ENCODE measurements at places on chromosomes 12 and 14. TPM values are rescaled to one million over a fixed set of nuclear protein-coding genes. Genes with fewer than 3 reads are reported as not detected.

SIX4 gene
- 4.8 TPM for total RNA-seq

MBD6 gene
- total RNA-seq: 4.3 TPM

SLC25A47 gene
- not detected for total RNA-seq

MMP19 gene
- total RNA-seq: not detected

SERPINA3 gene
- not detected for total RNA-seq

THTPA gene
- 14.7 TPM for total RNA-seq

NUDT14 gene
- total RNA-seq: 16.6 TPM

PRKD1 gene
- 5.1 TPM for total RNA-seq

DNA sequence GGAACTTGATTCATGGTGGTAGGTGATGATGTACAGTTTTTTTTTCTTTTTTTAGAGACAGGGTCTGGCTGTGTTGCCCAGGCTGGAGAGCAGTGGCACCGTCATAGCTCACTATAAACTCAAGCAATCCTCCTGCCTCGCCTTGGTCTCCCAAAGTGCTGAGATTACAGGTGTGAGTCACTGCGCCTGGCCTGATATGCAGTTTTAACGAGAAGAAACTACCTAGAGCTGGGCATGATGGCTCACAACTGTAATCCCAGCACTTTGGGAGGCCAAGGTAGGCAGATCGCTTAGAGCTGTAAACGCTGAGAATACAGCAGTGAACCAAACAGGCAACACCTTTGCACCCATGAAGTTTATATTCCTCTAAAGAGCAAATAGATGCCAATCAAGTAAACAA is 13.0 kb upstream of the VPS37B start:
- DNase-seq: no peak

GRCh38 chr12:26845984-26846383 is 13.0 kb upstream of the ITPR2 start:
- DNase-seq: no peak

- DNase-seq: no peak
These were observed 160.6 kb downstream of the ZFP36L1 start for GRCh38 chr14:68632054-68632895.

- no peak for DNase-seq
These were observed 437.4 kb downstream of the RMST start for GRCh38 chr12:97899956-97900355.

- DNase-seq: no peak
These were observed 14.6 kb upstream of the NYNRIN start for GRCh38 chr14:24384169-24384568.

- no peak for DNase-seq
These were observed 85.5 kb downstream of the ADGRD1 start for GRCh38 chr12:131038961-131039950.

DNA sequence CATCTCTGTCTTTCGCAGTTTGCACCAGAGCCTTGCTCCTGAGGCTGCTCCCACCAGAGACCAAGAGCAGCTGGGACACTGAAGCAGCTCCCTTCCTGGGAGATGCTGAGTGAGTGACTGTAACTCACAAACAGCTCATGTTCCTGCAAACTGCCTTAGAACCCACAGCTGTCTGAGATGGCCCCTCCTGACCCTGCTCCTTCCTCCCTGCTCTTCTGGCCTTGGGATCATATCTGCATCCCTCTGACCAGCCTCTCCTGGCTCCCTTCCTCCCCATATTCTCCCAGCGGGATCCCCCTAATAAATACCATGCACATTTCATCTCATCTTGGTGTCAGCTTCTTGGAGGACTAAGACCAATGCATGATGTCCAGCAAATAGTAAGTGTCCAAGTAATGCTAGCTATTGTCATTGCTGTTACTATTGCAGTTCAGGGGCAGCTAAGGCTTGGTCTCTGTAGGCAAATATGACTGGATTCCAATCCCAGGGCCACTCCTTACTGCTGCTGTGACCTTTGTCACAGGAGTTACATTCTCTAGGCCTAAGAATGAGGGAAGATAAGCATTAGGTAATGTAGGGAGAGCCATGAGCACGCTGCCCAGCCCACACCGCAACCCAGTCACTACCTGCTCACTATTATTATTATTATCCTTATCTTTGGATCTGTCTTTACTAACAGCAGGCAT is 47.9 kb downstream of the SYNE3 start:
- DNase-seq: peak; percentile 10

DNA sequence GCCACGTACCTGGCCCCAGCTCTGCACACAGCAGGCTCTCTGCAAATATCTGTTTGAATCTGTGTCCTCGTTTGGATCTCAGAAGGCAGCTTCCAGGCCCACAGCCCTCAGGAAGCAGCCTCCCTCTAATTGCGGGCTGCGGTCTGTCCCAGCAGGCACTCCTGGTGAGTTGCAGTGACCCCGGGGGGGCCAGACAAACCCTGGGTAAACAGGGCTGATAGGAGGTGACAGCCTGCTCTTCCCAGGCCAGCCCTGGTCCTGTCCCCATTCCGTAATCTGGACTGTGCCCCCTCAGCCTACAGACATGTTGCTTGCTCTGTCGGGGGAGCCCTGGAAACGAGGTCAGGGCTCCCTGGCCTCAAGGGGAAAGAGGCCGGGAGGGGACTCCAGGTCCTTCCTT is 2.0 kb downstream of the FOXN4 start:
- no peak for DNase-seq

DNA sequence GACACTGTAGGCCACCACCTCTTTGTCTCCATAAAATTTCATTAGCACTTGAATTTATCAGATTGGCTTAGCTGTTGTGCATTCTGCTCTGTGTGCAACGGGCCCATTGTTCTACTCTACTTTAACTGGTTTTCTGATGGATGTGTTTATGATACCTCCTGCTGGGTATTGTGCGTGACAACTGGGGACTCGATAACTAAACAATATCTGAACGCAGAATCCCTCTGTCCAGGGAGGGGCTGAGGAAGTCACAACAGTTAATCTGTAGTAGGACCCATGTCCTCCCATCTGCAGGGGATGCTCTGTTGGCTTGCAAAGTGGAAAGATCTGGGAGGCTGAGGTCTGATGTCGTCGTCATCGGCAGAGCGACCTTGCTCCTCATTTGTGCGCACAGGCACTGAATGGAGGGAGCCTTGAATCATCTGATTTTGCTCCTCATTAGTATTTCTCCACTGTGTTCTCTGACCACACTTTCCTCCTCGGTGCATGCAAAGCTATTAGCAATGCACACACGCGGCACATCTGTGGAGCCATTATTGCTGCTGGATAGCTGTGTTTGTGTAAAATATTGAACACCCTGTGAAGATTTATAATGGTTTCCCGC is 422.5 kb downstream of the NRXN3 start:
- DNase-seq: no peak

DNA sequence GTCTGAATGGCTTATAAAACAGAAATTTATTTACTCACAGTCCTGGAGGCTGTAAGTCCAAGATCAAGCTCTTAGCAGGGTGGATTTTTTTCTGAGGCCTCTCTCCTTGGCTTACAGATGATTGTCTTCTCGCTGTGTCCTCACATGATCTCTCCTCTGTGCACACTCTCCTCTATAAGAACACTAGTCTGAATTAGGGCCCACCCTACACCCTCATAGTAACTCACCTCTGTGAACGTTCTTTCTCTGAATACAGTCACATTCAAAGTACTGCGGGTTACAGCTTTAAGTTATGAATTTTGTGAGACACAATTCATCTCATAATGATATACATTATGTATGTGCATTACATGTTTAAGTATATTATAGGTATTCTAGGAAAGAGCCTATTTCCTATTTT is 135.7 kb upstream of the ATXN7L3B start:
- DNase-seq: no peak

GRCh38 chr12:40286583-40286982 is 61.8 kb downstream of the LRRK2 start:
- DNase-seq: no peak

All from Caki2 (cell line).